ENCODE measurements at places on chromosomes 2 and 18.

- no peak for DNase-seq
Observed at GRCh38 chr2:6370753-6371551, 494.8 kb downstream of the CMPK2 start.

DNA sequence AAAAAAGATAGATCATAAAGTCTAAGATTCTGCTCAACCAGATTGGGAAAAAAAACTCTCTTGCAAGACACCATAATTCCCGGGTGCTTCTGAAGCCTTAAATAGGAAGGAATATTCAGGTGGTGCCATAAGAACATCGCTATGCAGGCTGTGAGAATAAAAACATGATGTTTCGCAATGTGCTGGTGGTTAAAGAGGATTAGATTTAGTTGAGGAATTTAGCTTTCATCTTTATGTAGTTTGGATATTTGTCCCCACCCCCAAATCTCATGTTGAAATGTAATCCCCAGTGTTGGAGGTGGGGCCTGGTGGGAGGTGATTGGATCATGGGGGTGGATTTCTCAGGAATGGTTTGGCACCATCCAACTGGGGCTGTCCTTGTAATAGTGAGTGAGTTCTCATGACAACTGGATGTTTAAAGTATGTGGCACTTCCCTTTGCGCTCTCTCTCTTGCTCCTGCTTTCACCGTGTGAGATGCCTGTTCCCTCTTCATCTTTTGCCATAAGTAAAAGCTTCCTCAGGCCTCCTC is 132.2 kb downstream of the AKAIN1 start:
- DNase-seq, result no peak

DNA sequence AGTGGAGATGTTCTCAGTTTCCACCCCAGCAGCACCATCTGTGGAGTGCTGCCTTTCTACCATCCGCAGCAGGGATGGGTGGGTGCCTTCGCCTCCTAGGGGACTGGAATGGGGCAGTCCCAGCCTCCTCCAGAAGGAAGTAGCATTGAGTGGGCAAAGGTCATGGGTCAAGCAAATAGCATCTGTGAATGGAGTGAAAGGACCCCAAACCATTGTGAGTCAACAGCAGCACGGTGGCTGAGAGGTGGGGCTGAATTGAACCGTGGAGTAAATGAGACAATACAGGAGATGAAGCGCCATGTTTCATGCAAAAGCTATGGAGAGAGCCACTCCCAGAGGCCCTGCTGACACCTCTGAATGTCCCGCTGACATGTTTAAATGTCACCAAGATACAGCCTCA is 9.7 kb downstream of the GPR55 start:
- DNase-seq, result no peak

DNA sequence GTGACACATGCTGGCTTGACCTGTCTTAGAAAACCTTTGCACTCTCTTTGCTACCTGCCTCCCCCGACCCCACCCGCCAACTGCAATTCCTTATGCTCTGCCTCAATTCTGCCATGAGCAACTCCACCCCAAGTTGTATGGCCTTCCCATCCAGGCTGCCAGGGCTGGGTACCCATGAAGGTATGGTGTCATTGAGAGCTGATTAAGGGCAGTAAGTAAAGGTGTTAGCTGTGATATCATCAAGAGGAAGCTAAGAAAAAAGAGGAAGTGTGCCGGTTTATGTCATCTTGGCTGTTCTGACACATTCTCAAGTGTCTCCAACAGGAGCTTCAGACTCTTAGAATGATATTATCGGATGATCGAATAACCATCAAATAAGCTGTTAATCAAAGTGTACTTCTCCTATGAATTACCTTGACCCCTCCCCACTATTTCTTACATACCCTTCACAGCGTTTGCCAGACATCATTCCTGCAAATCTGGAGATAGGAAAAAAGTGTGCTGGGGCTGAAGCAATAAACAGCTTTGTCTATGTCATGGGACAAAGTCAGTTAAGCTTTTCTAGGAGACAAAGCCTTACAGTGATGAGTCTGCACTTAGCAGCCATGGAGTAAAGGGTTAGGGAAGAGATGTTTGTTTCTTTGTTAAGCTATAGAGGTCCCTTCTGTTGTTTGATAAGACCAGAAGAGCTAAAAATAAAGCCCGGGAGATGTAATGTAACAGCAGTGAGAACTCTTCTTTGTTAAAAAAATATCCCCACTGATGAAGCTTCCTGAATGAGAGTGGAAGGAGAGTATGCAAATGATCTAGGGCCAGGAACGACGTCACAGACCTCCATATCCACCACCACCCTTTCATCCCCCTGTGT is 40.4 kb upstream of the SMAD2 start:
- no peak for DNase-seq

- DNase-seq, result no peak
Observed at GRCh38 chr2:220842901-220843665, 729.0 kb downstream of the EPHA4 start.

GRCh38 chr2:136381722-136382633 is 264.0 kb upstream of the CXCR4 start:
- no peak for DNase-seq
